ENCODE measurements at places on chromosomes 2 and 18.
A peak's percentile ranks its signal among the peaks of the same experiment; 100 is the strongest.

GRCh38 chr2:208092093-208092832 lies 32.1 kb downstream of the CRYGD start:
- DNase-seq = no peak

GRCh38 chr18:7978834-7979233 lies 411.7 kb downstream of the PTPRM start:
- no peak for DNase-seq

GRCh38 chr18:45730832-45731575 lies 7.0 kb downstream of the SLC14A1 start:
- DNase-seq = no peak

- DNase-seq = no peak
Observed at GRCh38 chr2:37610638-37611289, 60.7 kb downstream of the CDC42EP3 start.

GRCh38 chr18:2918761-2919550 lies 72.2 kb downstream of the EMILIN2 start:
- no peak for DNase-seq

DNA sequence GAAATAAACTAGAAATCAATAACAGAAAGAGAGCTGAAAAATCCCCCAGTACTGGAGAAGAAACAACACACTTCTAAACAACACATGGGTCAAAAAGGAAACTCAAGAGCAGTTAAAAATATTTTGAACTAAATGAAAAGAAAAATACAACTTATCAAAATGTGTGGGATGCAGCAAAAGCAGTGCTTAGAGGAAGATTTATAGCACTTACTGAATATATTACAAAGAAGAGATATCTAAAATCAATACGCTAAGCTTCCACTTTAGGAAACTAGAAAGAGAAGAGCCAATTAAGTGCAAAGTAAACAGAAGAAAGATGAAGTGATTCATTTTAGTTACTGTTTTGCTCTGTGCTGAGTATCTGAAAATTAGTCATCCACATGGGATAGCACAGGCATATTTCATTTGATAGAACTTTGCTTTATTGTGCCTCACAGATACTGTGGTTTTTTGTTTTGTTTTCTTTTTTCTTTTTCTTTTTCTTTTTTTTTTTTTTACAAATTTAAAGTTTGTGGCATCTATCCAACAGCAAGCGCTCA lies 17.0 kb downstream of the TGFA start:
- DNase-seq = no peak

- peak; percentile 85 for DNase-seq
Observed at GRCh38 chr2:237085248-237086221, at the start of gene COPS8. Gene COPS8 (plus strand): TSS chr2:237085889. CDS start chr2:237085965, 76 bp downstream.

DNA sequence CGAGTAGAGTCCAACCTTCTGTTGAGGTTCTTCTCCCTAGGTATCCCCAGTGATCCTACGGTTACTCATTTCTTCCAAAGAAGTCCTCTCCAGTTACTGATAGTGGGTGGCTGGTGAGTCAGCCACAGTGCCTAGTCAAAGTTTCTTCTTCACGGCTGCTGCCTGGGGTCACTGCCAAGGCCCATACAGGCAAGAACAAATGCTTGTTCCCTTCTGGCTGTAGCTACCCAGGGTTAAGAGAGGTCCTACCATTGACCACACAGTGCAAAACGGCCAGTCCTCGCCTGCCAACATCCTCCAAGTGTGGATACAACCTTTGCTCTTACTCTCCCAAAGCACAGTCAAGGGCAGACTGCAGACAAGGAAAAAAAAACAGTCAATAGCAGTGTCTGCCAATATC lies 2.9 kb upstream of the PTPN4 start:
- no peak for DNase-seq

- DNase-seq = no peak
Observed at GRCh38 chr2:224838335-224838734, 122.2 kb upstream of the CCDC195 start.

GRCh38 chr2:146108993-146109392 lies 1589.1 kb upstream of the ZEB2 start:
- no peak for DNase-seq

DNA sequence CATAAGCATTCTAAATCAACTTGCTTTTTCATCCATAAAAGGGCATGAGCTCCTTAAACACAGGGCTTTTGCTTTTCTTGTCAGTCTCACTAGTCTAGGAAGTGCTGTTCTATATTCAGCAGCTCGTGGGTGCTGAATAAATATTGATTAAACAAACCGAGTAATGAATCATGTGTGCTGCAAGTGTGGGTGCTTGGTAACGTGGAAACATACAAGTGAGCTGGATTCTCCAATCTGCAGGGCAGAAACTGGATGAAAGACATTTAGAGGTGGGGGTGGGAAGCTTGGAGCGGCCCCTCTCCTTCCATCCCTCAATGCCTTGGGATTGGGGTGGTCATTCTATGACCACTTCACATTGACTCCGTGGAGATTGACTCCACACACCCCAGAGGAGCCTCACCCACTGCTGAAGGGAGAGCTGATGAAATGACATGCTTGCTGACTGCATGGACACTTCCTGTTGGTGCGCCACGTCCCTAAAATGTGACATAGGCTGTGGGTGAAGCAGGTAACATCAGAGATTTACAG lies 114.6 kb downstream of the DOCK10 start:
- no peak for DNase-seq

- DNase-seq = no peak
Observed at GRCh38 chr2:8872821-8873432, 35.5 kb upstream of the KIDINS220 start.

- DNase-seq = no peak
Observed at GRCh38 chr18:22639026-22639463, 221.3 kb upstream of the CTAGE1 start.

DNA sequence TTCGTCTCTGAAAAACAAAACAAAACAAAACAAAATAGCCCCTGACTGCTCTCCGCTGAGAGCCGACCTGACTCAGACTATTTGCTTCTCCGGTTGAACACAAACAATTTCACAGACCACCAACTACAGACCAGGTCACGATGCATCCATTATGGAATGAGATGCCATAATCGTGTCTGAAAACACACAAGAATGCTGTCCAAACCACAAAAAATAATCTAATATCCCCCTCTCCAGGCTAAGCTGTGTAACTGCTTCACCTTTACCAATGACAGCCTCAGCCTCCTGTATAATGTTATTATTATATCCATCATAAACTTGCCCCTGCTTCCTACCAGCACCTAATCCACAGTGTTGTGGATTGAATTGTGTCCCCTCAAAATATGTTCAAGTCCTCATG lies 114.7 kb downstream of the DNAH6 start:
- no peak for DNase-seq

DNA sequence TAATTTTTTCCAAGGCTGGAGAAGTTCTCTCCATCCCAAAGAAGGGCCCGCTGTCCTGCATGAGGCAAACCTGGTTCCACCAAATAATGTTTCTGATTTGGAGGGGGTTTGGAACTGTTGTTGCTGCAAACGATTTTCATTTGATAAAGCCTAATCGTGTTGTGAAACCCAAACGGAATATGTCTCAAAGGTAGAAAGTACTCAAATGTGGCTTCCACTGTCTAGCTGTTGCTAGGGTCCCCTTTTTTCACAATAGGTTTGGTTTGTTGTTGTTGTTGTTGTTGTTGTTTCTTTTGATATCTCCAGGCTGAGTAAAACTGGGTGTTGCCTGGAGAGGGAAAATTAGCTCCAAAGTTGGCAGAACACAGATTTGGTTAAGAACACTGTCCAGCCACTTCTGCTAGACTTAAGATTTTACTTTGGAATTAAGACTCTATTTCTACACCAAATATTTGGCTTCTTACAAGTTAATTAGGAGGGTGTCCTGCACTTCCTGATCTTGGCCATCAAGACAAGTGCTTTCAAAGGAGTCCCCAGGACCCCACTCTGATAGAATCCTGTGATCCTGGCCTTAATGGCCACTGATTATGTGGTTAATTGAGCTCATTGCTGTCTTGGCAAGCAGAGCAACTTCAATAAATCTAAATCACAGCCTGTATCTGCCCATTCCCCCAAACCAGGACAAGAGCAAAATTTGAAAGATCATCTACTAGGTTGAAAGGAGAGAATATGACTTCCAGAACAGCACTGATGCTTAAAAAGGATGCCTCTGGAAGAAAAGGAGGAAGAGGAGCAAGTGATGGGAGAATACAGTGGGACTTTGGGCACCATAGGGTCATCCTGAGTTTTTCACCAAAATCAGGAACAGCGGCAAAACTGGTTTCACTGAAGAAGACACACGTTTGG lies 3.3 kb upstream of the HOXD13 start:
- DNase-seq = no peak

- DNase-seq = no peak
Observed at GRCh38 chr2:6920743-6921064, 3.5 kb downstream of the RNF144A start.

DNA sequence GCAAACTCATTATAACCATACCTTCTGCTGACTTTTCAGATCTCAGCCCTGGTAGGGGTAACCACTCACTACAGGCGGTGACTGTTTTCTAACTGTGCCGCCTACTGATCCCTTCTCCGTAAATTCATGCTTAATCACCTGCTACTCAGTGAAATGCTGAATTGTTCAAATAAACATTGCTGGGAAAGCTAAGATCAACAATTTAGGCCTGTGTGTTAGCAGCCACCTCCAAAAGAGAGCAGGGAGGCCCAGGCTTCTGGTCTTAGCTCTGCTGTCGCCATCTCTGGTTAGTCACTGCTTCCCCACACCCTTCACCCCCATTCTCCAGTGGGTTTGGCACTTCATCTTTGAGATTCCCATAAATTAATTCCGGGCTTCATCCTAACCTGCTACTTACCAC lies 21.8 kb upstream of the NT5C1B start:
- DNase-seq = no peak

- DNase-seq = no peak
Observed at GRCh38 chr18:25146512-25146910, 205.5 kb downstream of the ZNF521 start.

DNA sequence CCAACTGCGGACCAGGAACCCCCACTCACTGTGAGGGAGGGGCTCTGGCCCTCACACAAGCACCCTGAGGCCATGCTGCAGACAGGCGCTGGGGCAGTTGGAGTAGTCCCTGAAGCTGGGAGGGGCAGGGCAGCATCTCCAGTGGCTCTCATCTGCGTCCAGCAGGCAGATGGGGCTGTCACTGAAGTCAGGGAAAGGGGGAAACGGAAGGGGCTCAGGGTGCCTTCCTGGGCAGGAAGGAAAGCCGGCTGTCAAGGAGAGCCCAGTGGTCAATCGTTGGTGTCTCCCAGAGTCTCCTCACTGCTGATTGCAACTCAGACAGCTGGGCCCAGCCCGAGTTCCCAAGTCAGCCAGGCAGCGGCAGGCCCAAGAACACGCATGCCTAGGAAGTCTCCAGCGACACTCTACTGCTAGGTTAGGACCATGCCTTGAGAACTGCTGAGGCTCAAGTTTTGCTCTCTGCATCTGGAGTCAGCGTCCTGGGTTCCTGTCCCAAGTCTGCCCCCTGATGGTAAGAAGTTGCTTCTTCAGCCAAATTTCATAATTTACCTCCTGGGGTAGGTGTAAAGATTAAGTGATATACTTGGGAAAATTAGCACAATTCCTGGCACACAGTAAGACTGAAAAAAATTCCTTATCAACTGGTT lies 27.4 kb upstream of the NMUR1 start:
- DNase-seq = no peak

GRCh38 chr2:226904592-226904991 lies 68.7 kb downstream of the RHBDD1 start:
- DNase-seq = no peak

- DNase-seq = no peak
Observed at GRCh38 chr2:95310651-95311050, 13.5 kb downstream of the KCNIP3 start.

- DNase-seq = peak; percentile 49
Observed at GRCh38 chr2:28408764-28409599, 16.3 kb downstream of the FOSL2 start.

DNA sequence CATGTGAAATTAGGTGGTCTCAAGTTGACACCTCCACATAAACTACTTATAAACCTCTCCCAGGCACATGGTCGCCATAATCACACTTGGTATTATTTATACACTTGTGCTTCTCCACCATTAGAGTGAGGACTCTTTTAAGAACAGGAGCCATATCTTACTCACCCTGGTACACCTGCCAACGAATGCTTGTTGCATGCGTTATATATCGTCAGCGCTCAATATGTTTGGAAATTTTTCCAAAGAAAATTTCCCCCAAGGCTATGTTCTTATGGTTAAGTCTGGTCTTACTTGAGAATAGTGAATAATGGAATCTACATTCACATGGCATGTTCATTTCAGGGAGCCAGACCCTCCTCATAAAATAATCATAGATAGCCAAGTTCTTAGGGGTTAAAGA lies 271.7 kb downstream of the BCL11A start:
- no peak for DNase-seq

- no peak for DNase-seq
Observed at GRCh38 chr2:78417355-78417754, 608.1 kb upstream of the REG3G start.

DNA sequence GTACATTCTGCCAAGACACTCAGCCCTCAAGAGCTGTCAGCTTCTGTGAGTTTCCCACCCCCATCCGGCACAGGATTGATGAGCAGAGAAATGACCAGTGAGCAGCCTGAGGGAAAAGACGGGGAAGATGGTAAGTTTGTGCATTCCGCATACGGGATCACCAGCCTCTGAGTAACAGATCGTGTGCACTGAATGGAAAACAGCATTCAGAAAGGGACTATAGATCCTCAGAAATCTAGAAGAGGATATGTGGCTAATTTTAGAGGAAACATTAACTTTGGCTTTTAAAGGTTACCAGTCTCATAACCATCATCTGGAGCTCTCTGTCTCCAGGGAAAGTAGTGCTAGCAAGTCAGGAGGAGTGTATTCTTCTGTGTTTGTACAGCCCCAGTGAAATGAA lies 326.0 kb downstream of the TGIF1 start:
- DNase-seq = no peak

DNA sequence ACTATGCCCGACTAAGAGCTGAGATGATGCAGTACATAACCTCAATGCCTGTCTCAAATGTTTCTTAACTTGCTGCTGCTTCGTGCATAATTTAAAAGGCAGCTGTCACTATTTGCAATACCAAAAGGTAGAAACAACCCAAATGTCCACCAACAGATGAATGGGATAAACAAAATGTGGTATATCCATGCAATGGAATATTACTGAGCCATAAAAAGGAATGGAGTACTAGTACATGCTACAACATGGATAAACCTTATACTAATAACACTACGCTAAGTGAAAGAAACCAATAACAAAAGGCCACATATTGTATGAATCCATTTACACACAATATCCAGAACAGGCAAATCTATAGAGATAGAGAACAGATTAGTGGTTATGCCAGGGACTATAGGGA lies 13.0 kb upstream of the DGKD start:
- DNase-seq = no peak

DNA sequence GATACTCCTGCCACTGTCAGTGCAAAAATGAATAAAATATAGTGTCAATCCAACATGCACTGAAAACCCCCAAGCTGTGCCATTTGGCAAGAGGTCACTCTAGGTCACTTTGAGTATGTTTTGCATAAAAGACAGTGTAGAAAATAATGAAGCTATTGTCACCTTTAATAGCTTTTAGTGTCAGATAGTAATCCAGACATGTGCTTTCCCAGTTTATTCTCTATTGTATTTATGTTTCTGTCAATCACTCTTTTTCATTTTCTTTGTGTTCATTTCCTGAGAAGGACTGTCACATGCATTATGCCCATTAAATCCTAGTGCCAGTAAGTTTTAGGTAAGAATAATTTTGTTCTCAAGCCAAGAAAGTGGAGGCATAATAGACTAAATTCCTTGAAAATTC lies 1073.9 kb upstream of the CDH2 start:
- no peak for DNase-seq

Measured in activated gamma-delta T cell (primary cell).